ENCODE measurements at places on chromosomes 12 and 14.
A peak's percentile ranks its signal among the peaks of the same experiment; 100 is the strongest.

GRCh38 chr12:89863968-89864367 is 155.3 kb upstream of the ATP2B1 start:
- DNase-seq = no peak

- DNase-seq = no peak
Observed at GRCh38 chr12:52805000-52805399, 8.9 kb downstream of the KRT4 start.

GRCh38 chr12:28248555-28249145 is 58.4 kb downstream of the CCDC91 start:
- no peak for DNase-seq

- no peak for DNase-seq
Observed at GRCh38 chr12:52359621-52360061, 7.6 kb downstream of the KRT85 start.

GRCh38 chr12:114949058-114949820 is 265.3 kb upstream of the TBX3 start:
- no peak for DNase-seq

DNA sequence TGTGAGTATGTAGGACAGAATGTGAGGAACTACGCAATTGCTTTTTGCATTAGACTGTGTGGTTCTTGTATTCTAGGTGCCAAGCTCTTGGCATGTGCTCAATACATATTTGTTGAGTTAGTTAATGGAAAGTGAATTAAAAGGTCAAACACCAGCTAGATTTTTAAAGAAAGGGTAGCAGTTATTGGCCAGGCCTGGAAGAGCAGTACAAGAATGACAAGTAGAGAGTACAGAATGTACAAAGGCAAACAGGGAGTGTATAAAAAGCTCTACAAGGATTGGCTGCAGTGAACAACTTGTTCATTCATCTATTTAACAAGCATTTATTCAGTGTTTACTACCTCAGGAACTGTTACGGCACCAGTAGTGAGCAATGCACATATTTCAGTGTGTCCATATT is 854.0 kb upstream of the SEL1L start:
- DNase-seq = no peak

DNA sequence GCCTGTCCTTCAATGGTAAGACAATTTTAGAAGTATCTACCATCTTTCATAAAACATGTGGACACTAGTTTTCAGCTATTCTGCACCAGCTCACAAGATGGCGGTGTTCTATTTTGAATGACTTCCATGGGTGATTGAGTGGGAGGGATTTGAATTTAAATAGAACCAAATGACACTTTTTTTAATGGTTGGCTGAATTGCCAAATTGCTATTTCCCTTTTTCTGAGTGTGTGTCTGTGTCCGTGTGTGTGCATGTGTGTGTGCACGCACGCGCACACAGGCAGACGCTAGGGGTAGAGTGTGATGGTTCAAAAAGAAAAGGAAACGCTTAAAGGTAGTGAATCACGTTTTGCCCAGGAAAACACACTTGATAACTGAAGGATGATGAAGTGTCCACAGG is 362.6 kb downstream of the DAD1 start:
- DNase-seq = peak; percentile 43

DNA sequence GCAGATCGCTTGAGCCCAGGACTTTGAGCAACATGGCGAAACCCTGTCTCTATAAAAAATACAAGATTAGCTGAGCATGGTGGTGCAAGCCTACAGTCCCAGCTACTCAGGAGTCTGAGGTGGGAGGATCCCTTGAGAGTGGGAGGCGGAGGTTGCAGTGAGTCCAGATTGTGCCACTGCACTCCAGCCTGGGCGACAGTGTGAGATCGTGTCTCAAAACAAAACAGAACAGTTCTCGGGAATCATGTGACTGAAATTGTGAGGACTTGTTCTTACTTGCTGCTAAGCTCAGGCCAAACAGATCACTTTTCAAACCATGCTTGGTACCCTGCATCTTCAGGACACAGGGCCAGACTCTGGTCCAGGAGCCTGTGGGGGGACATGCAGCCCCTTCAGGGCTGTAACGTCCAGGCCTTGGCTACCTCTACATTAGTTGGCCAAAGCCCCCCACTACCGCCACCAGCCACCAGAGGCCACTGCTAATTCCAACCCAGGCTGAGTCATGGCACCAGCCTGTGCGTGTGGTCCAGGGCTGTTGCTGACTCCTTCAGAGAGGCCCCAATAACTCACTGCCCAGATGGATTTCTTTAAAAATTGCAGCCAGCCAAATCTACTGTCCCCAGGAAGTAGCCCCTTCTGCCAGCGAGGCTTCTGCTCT is 33.4 kb upstream of the SYNDIG1L start:
- no peak for DNase-seq

DNA sequence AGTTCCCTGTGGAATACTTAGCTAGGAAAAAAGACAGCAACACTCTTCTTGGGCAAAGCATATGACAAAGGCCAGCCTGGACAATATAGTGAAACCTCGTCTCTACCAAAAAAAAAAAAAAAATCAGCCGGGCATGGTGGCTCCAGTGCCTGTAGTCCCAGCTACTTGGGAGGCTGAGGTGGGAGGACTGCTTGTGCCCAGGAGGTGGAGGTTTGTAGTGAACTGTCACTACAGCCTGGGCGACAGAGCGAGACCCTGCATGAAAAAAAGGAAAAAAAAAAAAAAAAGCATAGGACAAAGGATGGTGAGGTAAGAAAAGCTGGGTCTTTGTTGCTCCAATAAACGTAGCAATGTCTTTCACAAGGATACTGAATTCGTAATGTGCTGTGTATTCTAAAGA is 1.1 kb downstream of the TXNDC16 start:
- no peak for DNase-seq
